ENCODE measurements at places on chromosomes 13 and 19.

DNA sequence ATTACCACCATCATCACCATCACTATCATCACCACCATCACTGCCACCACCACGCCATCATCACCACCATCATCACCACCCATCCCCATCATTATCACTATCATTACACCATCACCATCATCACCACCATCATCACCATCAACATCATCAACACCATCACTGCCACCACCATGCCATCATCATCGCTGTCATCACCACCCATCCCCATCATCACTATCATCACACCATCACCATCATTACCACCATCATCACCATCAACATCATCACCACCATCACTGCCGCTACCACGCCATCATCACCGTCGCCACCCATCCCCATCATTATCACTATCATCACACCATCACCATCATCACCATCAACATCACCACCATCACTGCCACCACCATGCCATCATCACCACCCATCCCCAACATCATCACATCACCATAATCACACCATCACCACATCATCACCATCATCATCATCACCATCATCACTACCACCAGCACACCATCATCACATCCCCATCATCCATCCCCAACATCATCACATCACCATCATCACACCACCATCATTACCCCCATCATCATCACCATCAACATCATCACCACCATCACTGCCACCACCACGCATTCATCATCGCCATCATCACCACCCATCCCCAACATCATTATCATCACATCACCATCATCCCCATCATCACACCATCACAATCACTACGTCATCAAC lies 61.7 kb downstream of the TUBGCP3 start:
- no peak for DNase-seq

DNA sequence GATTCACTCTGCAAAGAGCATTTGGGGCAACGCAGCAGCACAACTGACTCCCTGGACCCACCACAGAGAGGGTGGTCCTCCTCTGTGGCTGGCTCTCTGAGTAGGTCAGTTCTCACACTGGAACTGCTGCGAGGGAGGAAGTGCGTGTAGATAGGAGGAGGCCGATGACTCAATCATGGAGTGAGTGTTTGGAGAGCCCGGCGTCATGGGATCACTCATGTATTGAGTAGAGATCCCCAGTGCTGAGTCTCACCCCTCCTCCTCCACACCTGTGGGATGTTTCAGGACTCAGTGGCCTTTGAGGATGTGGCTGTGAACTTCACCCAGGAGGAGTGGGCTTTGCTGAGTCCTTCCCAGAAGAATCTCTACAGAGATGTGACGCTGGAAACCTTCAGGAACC lies 8.9 kb downstream of the ZNF101 start:
- no peak for DNase-seq

GRCh38 chr13:37277007-37277406 lies 171.5 kb upstream of the CSNK1A1L start:
- DNase-seq = peak; percentile 44

GRCh38 chr13:35789335-35790165 lies 313.1 kb upstream of the MAB21L1 start:
- DNase-seq = peak; percentile 61

- DNase-seq = no peak
Measured at GRCh38 chr13:73571376-73571775, 512.6 kb downstream of the KLF5 start.

- DNase-seq = peak; percentile 27
Measured at GRCh38 chr13:75316427-75316826, 165.5 kb downstream of the TBC1D4 start.

GRCh38 chr13:30020726-30021312 lies 170.4 kb upstream of the UBL3 start:
- DNase-seq = peak; percentile 48

DNA sequence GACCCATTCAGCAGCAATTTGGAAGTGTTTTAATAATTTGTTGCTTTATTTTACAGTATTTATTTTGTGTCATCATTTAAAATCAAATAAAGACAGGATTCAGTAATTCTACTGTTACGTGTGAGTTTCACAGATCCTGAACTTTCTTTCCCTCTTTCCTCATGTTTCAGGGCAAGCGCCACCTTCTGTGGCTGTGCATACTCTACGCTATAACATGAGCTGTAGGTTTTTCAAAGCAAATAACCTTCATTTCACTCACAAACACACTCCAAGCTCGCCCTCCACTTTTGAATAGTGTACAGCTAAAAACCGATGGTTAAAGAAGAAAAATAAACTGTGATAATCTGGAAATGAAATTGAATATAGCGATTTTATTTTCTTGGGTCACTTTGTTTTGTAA lies 753.3 kb downstream of the OLFM4 start:
- DNase-seq = peak; percentile 1

- no peak for DNase-seq
Measured at GRCh38 chr13:97621631-97622030, 187.7 kb downstream of the RAP2A start.

- peak; percentile 43 for DNase-seq
Measured at GRCh38 chr19:38506723-38507550, 73.4 kb downstream of the RYR1 start.

GRCh38 chr19:35081201-35081600 lies 34.4 kb upstream of the FXYD3 start:
- no peak for DNase-seq

DNA sequence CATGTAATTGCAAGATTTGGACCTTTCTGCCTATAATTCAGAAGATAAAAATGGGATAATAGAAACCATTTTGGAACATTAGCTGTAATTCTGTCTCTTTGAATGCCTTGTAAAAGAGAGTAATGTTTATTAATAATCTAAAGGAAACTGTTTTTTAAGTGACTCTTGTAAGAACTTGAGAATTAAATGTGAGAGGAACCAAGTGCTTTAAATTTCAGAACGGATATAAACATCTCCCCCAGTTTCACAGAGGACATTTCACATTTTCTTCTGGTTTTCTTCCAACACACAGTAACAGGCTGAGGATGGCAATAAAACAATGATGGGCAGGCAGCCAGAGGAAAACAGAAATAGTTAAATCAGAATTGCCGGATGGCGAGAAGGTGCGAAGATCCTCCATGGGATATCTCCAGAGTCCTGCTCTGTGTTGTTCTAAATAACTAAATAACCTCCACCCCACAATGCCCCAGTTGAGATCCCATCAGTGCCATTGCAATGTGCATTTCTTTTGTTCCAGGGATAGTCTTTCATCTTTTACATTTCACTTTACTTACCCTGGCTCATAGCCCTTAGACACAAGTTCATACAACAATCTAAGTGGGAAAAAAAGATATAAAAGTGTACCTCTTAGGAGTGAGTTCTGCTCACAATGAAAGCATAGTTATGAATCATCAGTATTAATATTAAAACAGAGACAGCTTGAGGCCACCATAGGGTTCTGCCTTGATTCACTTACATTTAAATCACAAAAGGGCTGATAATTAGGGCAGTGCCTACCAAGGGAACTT lies 73.3 kb downstream of the TNFRSF19 start:
- DNase-seq = no peak

- DNase-seq = peak; percentile 88
Measured at GRCh38 chr19:2027361-2027760, 11.8 kb upstream of the BTBD2 start.

- no peak for DNase-seq
Measured at GRCh38 chr13:27928353-27928804, 8.6 kb downstream of the PDX1 start.

GRCh38 chr13:81318231-81319019 lies 977.5 kb upstream of the SPRY2 start:
- DNase-seq = no peak

DNA sequence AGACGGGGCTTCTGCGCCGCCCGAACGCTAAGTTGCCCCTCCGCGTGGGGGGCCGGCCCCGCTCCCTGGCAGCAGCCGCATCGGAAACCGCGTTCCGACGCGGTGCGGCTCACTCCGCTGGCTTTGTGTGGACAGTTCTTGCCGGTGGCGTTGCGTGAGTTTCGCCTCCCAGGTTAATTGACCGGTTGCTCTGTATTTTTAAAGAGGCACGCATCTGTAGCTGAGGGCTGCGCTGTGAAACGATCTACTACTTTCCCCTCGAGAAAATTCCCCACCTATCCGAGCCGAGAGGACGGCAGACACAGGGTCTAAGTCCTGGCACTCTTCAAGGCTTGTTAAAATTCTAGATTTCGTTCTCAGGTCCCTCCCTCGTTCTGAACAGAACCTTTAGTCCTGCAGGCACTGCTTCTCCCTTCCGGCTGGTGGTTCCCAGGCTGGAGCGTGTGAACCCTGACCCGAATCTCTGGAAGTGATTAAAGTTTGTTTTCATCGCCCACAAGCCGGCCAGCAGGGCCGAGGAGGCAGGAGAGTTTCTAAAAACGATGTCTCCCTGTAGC lies 933 bp downstream of the ARHGEF7 start:
- peak; percentile 72 for DNase-seq

DNA sequence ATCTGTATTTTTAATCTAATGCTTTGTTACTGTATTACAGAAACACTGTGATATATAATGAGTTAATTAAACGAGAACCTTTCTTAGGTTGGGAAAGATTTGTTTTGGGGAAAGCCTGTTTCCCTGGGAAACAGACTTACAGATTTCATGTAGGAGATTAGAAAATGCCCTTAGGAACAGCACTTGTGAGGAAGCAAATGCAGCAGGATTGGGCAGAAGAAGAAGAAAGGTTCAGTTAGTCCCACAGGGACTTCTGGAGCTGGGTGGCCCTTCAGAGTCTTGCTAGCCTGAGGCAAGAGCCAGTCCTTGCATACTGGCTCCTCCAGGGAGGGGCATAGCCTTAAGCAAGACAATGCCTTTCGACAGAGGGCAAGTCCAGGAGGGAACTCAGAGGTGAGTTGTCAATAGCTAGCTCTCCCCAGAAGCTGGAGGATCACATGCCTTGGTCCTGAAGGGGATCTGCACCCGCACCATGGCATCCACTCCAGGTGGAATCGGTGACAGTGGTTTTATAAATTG lies 36.8 kb downstream of the N4BP2L1 start:
- DNase-seq = no peak

- peak; percentile 35 for DNase-seq
Measured at GRCh38 chr13:92573467-92574057, 653.0 kb upstream of the GPC6 start.

- no peak for DNase-seq
Measured at GRCh38 chr19:2604747-2605329, 97.7 kb downstream of the GNG7 start.

DNA sequence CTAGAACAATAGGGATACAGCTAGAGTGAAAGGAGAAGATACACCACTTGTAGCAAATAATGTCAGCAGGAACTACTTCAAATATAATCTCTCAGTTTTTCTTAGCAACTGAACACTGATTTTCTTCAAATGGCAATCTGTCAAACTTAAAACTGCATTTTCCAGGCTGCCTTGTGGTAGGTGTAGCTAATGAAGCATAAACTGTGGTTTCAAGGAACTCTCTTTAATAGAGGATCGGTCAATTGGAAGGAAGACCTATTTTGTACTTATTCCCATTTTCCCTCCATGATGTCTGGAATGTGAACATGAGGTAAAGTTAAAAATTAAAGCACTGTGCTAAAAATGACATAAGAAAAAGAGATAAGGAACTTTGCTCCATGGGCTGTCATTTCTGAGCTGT lies 1261.9 kb downstream of the PCDH17 start:
- DNase-seq = no peak

GRCh38 chr19:14061081-14061749 lies 661 bp downstream of the PALM3 start:
- no peak for DNase-seq

- DNase-seq = no peak
Measured at GRCh38 chr13:98681049-98681448, 71.4 kb downstream of the SLC15A1 start.

GRCh38 chr13:67208552-67208951 lies 21.6 kb downstream of the PCDH9 start:
- no peak for DNase-seq

DNA sequence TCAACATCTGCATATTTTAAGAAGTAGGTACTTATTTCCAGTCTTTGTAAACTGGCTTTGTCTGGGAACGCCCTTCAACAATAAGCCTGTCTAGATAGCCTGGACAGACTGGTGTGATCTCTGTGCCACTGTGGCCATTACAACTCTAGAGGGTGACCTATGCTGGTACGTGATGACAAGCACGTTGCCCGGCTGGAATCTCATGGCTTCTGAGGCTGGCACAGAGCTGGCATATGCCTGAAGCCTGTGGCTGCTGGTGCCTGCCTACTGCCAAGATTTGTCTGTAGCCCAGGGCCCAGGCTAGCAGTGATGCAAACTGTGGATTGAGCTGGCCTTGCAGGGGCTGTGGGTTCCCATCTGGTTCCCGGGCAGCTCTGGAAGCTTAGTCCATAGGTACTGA lies 34.0 kb downstream of the IGFL3 start:
- no peak for DNase-seq

- no peak for DNase-seq
Measured at GRCh38 chr19:52196256-52196967, 6.6 kb downstream of the PPP2R1A start.

GRCh38 chr19:44430956-44431355 lies 17.3 kb downstream of the ZNF229 start:
- no peak for DNase-seq

DNA sequence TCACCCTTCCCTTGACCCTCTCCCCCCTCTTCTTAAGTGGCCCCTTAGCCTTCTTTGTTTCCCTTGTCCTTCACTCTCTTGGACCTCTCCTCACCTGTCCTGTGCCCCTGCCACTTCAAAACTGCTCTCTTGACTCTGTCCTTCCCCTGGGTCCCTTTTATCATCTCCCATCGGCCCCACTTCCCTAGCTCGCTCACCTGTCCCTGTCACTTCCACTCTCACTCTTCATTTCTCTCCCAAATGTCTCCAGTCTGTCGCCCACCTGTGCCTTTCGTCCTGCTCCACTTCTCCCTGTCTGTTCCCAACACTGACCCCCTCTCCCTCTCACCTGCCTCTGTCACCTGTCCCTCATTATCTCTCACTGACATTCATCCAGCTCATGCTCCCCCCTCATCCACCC lies 699 bp downstream of the IFNL1 start:
- DNase-seq = no peak

- no peak for DNase-seq
Measured at GRCh38 chr19:11418549-11419506, at the start of gene RGL3. TSS of gene RGL3 (minus strand) at chr19:11419314. CDS start at chr19:11419278, 36 bp downstream.

DNA sequence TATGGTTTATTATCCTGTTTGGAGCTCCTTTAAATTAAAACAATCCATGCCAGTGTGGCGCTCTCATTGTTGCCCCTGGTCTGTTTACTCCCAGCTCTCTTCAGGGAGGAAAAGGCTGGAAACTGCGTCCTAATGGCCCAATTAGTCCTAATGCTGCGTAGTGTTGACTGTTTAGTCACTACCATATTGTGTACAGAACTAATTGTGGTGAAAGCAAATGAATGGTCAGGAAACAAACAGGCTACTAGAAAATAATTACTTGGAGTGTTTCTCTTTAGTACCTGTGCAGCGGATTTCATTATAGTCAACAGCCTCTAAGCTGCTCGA lies 54.5 kb upstream of the MTIF3 start:
- DNase-seq = no peak
